Activated CD4-positive, alpha-beta T cell treated with anti-CD3 and anti-CD28 coated beads, Interleukin-2, amount 50 U/mL, for 24 hours (primary cell): ENCODE measurements at places on chromosomes 7 and 10.

DNA sequence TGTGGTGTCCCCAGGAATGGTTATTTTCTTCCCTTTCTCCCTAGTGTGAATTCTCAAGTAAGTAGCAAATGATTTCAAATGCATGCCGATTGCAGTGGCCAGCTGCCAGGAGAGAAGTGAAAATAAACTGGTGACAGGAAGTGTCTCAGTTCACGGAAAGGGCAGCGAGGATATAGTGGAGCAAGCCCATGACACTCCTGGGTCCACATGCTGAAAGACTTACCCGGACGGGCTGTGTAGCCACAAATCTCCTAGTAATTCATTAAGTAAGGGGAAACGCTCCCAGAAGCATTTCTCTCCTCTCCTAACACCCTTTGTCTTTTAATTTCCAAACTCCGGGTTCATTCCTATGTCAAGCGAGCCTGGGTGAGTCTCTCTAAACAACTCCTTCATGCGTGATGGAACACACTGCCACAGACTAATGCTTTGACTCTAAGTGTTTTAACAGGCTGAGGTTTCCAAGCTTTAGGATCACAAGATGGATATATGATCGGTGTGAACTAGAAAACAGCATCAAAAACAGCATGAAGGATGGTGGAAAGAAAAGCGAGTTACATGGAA is 125.6 kb downstream of the CYP26A1 start:
- no peak for DNase-seq

- DNase-seq: no peak
These were observed 51.6 kb downstream of the PTPRZ1 start for GRCh38 chr7:121924269-121925186.

DNA sequence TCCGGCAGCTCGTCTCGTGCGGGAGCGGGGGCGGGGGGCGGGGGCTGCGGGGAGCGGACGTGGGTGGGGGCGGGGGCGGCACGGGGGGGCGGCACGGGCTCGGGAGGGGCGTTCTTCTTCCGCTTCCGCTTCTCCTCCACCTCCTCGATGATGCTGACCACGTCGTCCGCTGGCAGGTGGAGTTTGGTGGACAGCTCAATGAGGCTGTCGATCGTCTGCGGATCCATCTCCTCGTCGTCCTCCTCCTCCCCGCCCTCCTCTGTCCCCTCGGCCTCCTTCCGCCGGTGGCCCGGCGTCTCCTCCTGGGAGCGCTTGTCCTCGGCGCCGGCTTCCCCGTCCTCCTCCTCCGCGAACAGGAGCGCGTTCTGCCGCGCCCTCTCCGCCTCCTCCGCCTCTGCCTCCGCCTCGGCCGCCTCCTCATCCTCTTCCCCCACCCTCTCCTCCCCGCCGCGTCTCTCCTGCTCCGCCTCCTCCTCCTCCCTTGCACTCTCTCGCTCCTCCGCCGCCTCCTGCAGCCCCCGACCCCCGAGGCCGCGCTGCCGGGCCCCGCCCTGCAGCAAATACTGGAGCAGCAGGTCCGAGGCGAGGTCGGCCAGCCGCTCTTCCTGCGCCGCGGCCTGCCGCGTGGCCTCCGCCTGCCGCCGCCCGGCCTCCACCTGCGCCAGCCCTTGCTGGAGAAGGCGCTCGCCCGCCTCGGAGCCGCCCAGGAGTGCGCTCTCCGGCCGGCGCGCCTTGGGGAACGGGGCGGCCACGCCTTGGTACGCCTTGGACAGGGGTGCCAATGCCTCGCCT is 1.9 kb downstream of the VGF start:
- DNase-seq: no peak

GRCh38 chr10:80281784-80282765 is 7.4 kb downstream of the MAT1A start:
- DNase-seq: no peak
